ENCODE measurements at places on chromosomes 2 and 18. TPM values are rescaled to one million over a fixed set of nuclear protein-coding genes. Genes with fewer than 3 reads are reported as not detected.

IFT172 gene
- 13.5 TPM for total RNA-seq

BBS5 gene
- total RNA-seq: 3.6 TPM

CRACDL gene
- total RNA-seq: 0.32 TPM

- no peaks in the 10 kb centered on the region for H3K27me3 ChIP-seq
- no peak for DNase-seq
- H3K4me1 ChIP-seq: no peaks in the 10 kb centered on the region
- no peak overlapping the region for H3K27ac ChIP-seq
These were observed 396.7 kb downstream of the CDH2 start for GRCh38 chr18:27780061-27780745.

- no peaks in the 10 kb centered on the region for H3K36me3 ChIP-seq
- no peaks in the 10 kb centered on the region for H3K4me1 ChIP-seq
- H3K4me3 ChIP-seq: no peak overlapping the region
- DNase-seq: no peak
- peaks cover 25% of the 10 kb centered on the region for H3K27me3 ChIP-seq
These were observed 27.5 kb downstream of the CNRIP1 start for GRCh38 chr2:68292108-68292710.

GRCh38 chr2:112614201-112614840 lies 29.9 kb downstream of the CHCHD5 start:
- no peaks in the 10 kb centered on the region for H3K4me1 ChIP-seq
- no peak overlapping the region for H3K4me3 ChIP-seq
- no peak for DNase-seq
- H3K36me3 ChIP-seq: peaks cover 5% of the 10 kb centered on the region
- no peak overlapping the region for H3K27ac ChIP-seq
- H3K27me3 ChIP-seq: peaks cover 37% of the 10 kb centered on the region

DNA sequence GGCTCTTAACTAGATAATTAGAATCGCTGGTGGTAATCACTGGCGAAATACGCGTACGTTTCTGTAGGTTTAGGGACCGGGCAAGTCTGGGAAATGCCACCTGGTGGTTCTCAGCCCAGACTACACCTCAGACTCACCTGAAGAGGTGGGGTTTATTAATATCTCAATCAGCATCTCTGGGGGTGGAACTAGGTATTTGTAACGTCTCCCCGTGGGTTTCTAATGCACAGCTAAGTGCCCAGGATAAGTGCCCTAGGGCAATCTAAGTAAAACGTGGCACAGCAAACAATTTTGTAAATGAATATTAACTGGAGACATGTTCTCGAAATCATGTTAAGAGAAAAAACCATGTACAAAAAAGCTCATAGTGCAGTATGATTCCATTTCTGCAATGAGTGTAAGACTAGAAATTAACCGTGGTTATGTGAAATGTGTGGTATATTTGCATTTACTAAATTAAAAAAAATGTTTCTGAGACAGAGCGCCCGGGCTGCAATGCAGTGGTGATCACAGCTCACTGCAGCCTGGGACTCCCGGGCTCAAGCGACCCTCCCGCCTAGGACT lies 760 bp upstream of the CNOT11 start:
- no peaks in the 10 kb centered on the region for H3K27me3 ChIP-seq
- H3K27ac ChIP-seq: peak overlapping the region; percentile 91
- peaks cover 18% of the 10 kb centered on the region for H3K36me3 ChIP-seq

DNA sequence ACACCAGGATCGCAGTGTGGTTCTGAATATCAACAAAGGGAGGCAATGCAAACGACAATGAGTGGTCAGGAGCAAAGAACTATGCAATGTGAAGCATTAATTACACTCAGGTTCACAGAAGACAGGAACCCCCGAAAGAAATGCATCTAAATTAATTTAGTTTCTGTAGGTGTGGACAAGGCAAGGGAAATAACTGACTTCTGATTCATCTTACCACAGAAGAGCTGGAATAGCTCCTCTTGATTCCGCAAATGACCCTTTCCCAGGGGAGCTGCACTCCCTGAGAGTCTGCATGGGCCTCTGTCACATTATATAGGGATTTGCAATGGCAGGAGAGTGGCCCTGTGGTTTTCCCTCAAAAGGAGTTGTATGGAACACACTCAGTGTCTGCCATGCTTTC lies 263.9 kb upstream of the APCDD1 start:
- H3K4me1 ChIP-seq: no peaks in the 10 kb centered on the region
- DNase-seq: no peak
- no peaks in the 10 kb centered on the region for H3K36me3 ChIP-seq
- peaks cover 9% of the 10 kb centered on the region for H3K27me3 ChIP-seq
- no peak overlapping the region for H3K27ac ChIP-seq
- H3K4me3 ChIP-seq: no peak overlapping the region

GRCh38 chr2:219251656-219252055 lies 1.4 kb upstream of the TUBA4B start:
- H3K4me3 ChIP-seq: peak overlapping the region; percentile 93
- peaks cover 34% of the 10 kb centered on the region for H3K36me3 ChIP-seq
- DNase-seq: no peak
- peaks cover 74% of the 10 kb centered on the region for H3K4me1 ChIP-seq
- H3K27me3 ChIP-seq: no peaks in the 10 kb centered on the region
- peak overlapping the region; percentile 88 for H3K27ac ChIP-seq

GRCh38 chr2:86238354-86238753 lies 39.1 kb downstream of the MRPL35 start:
- peak; percentile 51 for DNase-seq
- peak overlapping the region; percentile 41 for H3K27ac ChIP-seq
- H3K36me3 ChIP-seq: no peaks in the 10 kb centered on the region
- H3K4me3 ChIP-seq: peak overlapping the region; percentile 21
- peaks cover 15% of the 10 kb centered on the region for H3K4me1 ChIP-seq

- no peaks in the 10 kb centered on the region for H3K36me3 ChIP-seq
- no peaks in the 10 kb centered on the region for H3K4me1 ChIP-seq
- peaks cover 27% of the 10 kb centered on the region for H3K27me3 ChIP-seq
- DNase-seq: no peak
- no peak overlapping the region for H3K4me3 ChIP-seq
These were observed 255.8 kb upstream of the HNRNPA3 start for GRCh38 chr2:176956791-176957190.

- no peaks in the 10 kb centered on the region for H3K27me3 ChIP-seq
- DNase-seq: no peak
- H3K27ac ChIP-seq: no peak overlapping the region
- no peaks in the 10 kb centered on the region for H3K36me3 ChIP-seq
These were observed 116.0 kb downstream of the CDC42EP3 start for GRCh38 chr2:37555457-37555856.
